ENCODE measurements at places on chromosomes 2 and 18. TPM values are rescaled to one million over a fixed set of nuclear protein-coding genes. Genes with fewer than 3 reads are reported as not detected.

DNA sequence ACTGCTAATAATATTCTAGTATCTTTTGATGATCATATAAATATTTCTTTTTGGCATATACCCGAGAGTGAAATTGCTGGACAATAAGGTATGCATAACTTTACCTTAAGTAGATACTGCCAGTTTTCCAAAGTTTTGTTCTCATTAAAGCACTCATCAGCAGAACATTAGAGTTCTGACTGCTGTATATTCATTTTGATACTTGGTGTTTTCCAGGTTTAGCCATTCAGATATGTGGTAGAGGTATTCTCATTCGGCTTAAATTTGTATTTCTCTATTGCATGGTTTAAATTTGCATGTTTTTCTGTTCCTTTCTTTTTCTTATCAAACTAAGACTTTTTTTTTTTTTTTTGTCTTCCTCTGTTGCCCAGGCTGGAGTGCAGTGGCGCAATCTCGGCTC, 18.2 kb downstream of the CYBRD1 start:
- H3K4me1 ChIP-seq, result no peaks in the 10 kb centered on the region
- H3K27me3 ChIP-seq, result no peaks in the 10 kb centered on the region

GRCh38 chr18:41873730-41874129, 81.3 kb upstream of the PIK3C3 start:
- H3K4me3 ChIP-seq, result no peak overlapping the region
- H3K4me1 ChIP-seq, result no peaks in the 10 kb centered on the region
- no peaks in the 10 kb centered on the region for H3K36me3 ChIP-seq
- H3K27me3 ChIP-seq, result no peaks in the 10 kb centered on the region
- H3K27ac ChIP-seq, result no peak overlapping the region

OLA1 gene
- 49.8 TPM for total RNA-seq

GRCh38 chr18:70499218-70499691, 210.4 kb downstream of the SOCS6 start:
- H3K27ac ChIP-seq, result no peak overlapping the region
- H3K4me1 ChIP-seq, result no peaks in the 10 kb centered on the region
- no peak for DNase-seq
- no peaks in the 10 kb centered on the region for H3K36me3 ChIP-seq
- H3K27me3 ChIP-seq, result no peaks in the 10 kb centered on the region

IL37 gene
- not detected for total RNA-seq

GRCh38 chr18:67068608-67069007, 447.9 kb downstream of the DSEL start:
- H3K4me1 ChIP-seq, result no peaks in the 10 kb centered on the region
- no peak overlapping the region for H3K4me3 ChIP-seq
- DNase-seq, result no peak
- H3K27ac ChIP-seq, result no peak overlapping the region
- no peaks in the 10 kb centered on the region for H3K27me3 ChIP-seq

DNA sequence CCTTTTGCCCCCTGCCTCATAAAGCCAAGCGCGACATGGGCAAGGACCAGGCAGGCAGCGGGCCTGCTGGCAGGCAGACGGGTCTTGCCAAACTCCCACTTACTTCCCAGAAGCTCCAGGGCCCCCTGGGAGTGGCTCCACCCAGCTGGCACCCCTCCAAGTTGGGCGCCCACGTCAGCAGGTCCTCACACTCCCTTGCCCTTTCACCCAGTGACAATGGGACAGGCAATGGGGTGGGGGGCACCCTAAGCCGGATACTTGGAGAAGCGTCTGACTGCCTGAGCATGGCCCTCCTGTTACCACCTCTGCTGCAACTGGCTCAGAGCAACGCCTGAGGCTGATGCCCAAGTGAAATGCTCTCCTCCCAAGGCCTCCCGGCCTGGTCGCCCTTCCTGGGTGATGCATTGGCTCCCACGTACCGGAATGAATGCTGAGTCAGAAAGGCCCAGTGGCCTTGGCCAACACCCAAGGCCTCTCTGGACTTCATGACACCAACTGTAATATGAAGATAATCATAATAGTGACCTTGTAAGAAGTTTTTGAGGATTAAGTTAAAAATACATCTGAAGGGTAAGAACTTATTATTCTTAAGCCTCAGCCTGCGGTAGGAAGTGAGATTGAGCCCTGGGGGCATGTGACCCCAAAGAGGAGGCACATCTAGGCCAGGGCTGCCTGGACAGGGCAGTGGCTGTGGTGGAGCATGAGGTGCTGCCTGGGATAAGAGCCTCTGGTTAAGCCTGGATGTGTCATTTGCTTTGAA, 31.6 kb downstream of the KCNK3 start:
- DNase-seq, result peak; percentile 69
- peaks cover 39% of the 10 kb centered on the region for H3K4me1 ChIP-seq
- peaks cover 5% of the 10 kb centered on the region for H3K27me3 ChIP-seq
- H3K36me3 ChIP-seq, result peaks cover 5% of the 10 kb centered on the region
- H3K4me3 ChIP-seq, result no peak overlapping the region

DNA sequence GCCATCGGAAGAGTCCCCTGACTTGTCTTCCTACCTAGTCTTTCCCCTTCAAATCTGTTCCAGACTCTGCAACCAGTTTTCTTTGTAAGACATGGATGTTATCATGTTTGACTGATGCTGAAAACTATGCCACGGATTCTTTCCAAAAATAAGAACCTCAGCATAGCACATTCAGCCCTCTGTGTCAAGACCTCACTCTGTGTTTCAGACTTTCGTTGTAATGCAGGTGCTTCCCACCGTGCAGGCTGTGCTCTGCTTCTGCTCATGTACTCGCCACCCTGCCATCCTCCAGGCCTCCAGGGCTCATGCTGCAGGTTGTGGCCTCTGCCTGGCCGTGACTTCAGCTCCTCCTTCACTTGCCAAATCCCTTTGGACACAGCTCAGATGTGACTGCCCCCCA, 347.0 kb upstream of the RAB12 start:
- no peak for DNase-seq
- H3K4me1 ChIP-seq, result no peaks in the 10 kb centered on the region
- no peak overlapping the region for H3K27ac ChIP-seq
- no peaks in the 10 kb centered on the region for H3K27me3 ChIP-seq
- H3K4me3 ChIP-seq, result no peak overlapping the region
- no peaks in the 10 kb centered on the region for H3K36me3 ChIP-seq

VSNL1 gene
- total RNA-seq, result 6.9 TPM

MRPS9 gene
- 17.6 TPM for total RNA-seq

DNA sequence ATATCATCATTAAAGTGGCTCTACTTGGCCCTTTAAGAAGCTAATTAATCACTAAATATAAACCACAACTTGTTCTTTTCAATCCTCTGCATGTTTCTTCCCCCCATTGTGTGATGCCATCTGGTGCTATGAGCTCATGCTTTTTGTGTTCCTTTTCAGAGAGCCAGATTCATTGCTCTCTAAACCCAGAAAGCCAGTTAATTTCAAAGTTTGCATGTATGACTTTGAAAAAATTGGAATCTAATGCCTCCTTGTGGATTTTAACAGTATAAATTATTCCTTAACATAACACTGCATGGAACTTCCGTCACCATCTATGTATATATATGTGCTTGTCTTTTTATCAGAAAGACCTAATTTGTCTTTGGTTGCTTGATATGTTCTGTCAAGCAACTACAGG, 31.1 kb downstream of the TMEM178A start:
- H3K4me3 ChIP-seq, result no peak overlapping the region
- peak overlapping the region; percentile 53 for H3K27ac ChIP-seq
- DNase-seq, result peak; percentile 87
- H3K27me3 ChIP-seq, result no peaks in the 10 kb centered on the region
- no peaks in the 10 kb centered on the region for H3K4me1 ChIP-seq
- H3K36me3 ChIP-seq, result no peaks in the 10 kb centered on the region

GRCh38 chr18:58361212-58361611, 267.7 kb downstream of the ALPK2 start:
- peaks cover 6% of the 10 kb centered on the region for H3K4me1 ChIP-seq
- H3K27ac ChIP-seq, result peak overlapping the region; percentile 51
- no peak overlapping the region for H3K4me3 ChIP-seq
- DNase-seq, result no peak
- H3K36me3 ChIP-seq, result peaks cover 9% of the 10 kb centered on the region
- no peaks in the 10 kb centered on the region for H3K27me3 ChIP-seq

FOXD4L1 gene
- 0.34 TPM for total RNA-seq

DNA sequence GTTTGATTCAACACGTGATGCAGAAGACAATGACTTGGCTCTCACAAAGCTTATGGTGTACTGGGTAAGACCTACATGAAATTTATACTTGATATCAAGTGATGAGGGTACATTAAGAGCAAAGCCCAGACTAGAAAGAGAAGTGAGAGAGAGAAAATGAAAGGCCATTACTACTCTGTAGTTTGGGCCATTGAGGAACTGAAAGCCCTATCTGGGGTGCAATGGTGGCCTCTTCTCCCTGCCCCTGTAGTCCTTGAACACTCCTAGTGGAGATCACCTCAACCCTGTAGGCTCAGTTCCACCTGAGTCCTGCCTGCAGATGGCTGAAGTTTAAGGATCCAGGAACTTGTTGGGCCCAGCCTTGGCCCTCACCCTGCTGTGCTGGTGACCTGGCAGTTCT, 569.8 kb upstream of the MEX3C start:
- no peak for DNase-seq
- no peak overlapping the region for H3K4me3 ChIP-seq
- H3K27ac ChIP-seq, result no peak overlapping the region
- H3K4me1 ChIP-seq, result no peaks in the 10 kb centered on the region
- H3K36me3 ChIP-seq, result no peaks in the 10 kb centered on the region

DNA sequence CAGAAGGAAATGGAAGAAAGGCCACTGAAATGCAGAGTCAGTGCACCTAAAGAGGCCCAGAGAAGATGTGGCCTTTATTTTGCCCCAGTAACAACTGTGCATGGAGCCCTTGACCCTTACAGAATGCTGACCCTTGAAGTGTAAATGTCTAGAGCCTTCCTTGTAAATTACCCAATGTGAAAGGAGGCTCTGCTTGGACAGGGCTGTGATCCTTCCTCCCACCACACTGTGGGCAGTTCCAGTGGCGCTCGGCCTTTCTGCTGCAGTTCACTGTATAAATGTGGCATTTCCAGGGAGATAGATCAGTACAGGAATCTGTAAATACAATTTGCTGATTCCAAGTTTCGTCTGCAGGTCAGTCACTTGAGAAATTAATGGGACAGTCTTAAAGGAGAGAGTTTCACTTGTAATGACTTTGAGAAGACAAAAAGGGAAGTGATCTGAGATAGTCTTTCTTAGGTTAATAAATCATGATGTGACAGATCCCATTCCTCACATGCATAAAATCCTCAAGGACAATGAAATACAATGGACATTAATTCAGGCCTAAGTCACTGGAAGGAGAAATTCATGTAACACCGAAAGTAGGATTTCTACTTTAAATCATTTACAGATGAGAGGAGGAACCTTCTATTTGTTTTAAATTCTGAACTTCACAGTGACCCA, 133.8 kb upstream of the LMAN1 start:
- H3K4me3 ChIP-seq, result no peak overlapping the region
- no peaks in the 10 kb centered on the region for H3K36me3 ChIP-seq
- no peaks in the 10 kb centered on the region for H3K27me3 ChIP-seq
- H3K4me1 ChIP-seq, result peaks cover 8% of the 10 kb centered on the region

ASB18 gene
- not detected for total RNA-seq

GRCh38 chr2:161886248-161886647, 187.8 kb downstream of the DPP4 start:
- DNase-seq, result no peak
- H3K27me3 ChIP-seq, result no peaks in the 10 kb centered on the region
- H3K27ac ChIP-seq, result no peak overlapping the region
- H3K4me1 ChIP-seq, result no peaks in the 10 kb centered on the region

- no peaks in the 10 kb centered on the region for H3K27me3 ChIP-seq
- H3K27ac ChIP-seq, result no peak overlapping the region
Measured at GRCh38 chr2:85158559-85159273, 25.5 kb downstream of the TCF7L1 start.

GRCh38 chr2:46945671-46946070, 30.1 kb upstream of the MCFD2 start:
- no peaks in the 10 kb centered on the region for H3K4me1 ChIP-seq
- no peak overlapping the region for H3K4me3 ChIP-seq
- no peak for DNase-seq
- no peak overlapping the region for H3K27ac ChIP-seq

CCDC85A gene
- total RNA-seq, result 7.8 TPM

SLC66A2 gene
- 69.8 TPM for total RNA-seq

- H3K27ac ChIP-seq, result no peak overlapping the region
- H3K4me3 ChIP-seq, result no peak overlapping the region
- no peaks in the 10 kb centered on the region for H3K4me1 ChIP-seq
- no peaks in the 10 kb centered on the region for H3K27me3 ChIP-seq
- H3K36me3 ChIP-seq, result no peaks in the 10 kb centered on the region
Measured at GRCh38 chr2:57434972-57435371, 611.6 kb upstream of the VRK2 start.

DNA sequence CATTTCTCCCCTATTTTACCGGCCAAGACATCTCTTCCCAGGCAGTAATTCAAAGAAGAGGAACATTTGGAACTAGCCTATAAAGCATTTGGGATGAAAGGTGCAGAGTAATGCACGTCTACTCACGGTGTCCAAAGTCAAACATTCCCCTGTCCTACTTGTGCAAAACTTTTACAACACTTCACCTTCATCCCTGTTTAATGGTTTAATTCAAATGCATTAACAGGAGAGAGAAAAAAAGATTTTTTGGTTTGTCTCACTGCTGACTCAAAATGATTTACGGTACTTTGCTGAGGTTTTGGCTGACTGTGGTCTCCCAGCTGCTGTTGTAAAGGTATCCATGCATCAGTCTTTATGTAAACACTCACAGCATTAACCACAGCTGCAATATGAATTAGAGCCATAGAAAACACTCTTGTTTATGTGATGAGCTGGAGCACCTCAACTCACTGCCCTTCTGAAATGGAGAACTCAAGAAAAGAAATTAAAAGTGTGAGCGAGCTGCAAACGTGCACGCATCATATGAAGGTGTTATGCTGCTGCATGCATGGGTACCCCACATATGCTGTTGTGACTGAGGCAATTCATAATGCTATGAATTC, 220.5 kb downstream of the PIEZO2 start:
- H3K27me3 ChIP-seq, result no peaks in the 10 kb centered on the region
- H3K27ac ChIP-seq, result no peak overlapping the region
- H3K4me3 ChIP-seq, result no peak overlapping the region
- H3K36me3 ChIP-seq, result no peaks in the 10 kb centered on the region
- no peak for DNase-seq
- peaks cover 1% of the 10 kb centered on the region for H3K4me1 ChIP-seq

ACADL gene
- 34.8 TPM for total RNA-seq

DNA sequence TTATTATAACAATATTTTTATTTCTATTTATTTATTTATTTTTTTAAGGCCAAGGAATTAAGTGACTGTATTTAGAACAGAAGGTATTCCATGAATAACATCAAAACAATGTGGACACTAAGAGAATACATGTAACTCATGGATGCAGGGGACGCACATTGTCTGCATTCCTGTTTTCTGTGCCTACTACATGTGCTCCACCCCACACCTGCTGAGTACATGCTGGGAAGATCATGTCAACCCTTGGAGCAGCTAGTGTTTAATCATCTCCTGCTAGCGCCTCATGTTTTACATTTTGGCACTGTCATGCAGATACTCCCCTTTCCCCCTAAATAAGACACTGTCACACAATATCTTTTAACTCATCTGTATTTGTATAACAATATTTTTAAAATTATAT, 29.3 kb downstream of the DPYSL5 start:
- H3K27ac ChIP-seq, result no peak overlapping the region
- no peak for DNase-seq
- H3K4me3 ChIP-seq, result no peak overlapping the region
- no peaks in the 10 kb centered on the region for H3K27me3 ChIP-seq
- no peaks in the 10 kb centered on the region for H3K4me1 ChIP-seq
- no peaks in the 10 kb centered on the region for H3K36me3 ChIP-seq

- no peak overlapping the region for H3K4me3 ChIP-seq
- H3K27ac ChIP-seq, result no peak overlapping the region
- H3K27me3 ChIP-seq, result no peaks in the 10 kb centered on the region
- no peak for DNase-seq
Measured at GRCh38 chr18:79424008-79424565, 28.4 kb downstream of the NFATC1 start.

- H3K4me3 ChIP-seq, result no peak overlapping the region
- H3K27me3 ChIP-seq, result no peaks in the 10 kb centered on the region
- peaks cover 20% of the 10 kb centered on the region for H3K4me1 ChIP-seq
Measured at GRCh38 chr2:109178968-109179367, 50.0 kb downstream of the SH3RF3 start.

Measured in lung (tissue), 17 donors.